ENCODE measurements at places on chromosomes 4 and X. TPM values are rescaled to one million over a fixed set of nuclear protein-coding genes. Genes with fewer than 3 reads are reported as not detected.

GRCh38 chrX:154695911-154696675 lies 42.7 kb upstream of the CTAG2 start:
- H3K27ac ChIP-seq: no peak overlapping the region
- H3K4me1 ChIP-seq: no peaks in the 10 kb centered on the region
- H3K4me3 ChIP-seq: no peak overlapping the region
- H3K36me3 ChIP-seq: no peaks in the 10 kb centered on the region

GRCh38 chr4:3135155-3136011 lies 60.9 kb downstream of the HTT start:
- 0 out of 2 replicates have a peak, but pooled peaks cover 5% of the 10 kb centered on the region for H3K36me3 ChIP-seq
- H3K4me1 ChIP-seq: no peaks in the 10 kb centered on the region
- no peak overlapping the region for H3K27ac ChIP-seq
- no peaks in the 10 kb centered on the region for H3K27me3 ChIP-seq

- H3K36me3 ChIP-seq: no peaks in the 10 kb centered on the region
- no peaks in the 10 kb centered on the region for H3K4me1 ChIP-seq
- H3K4me3 ChIP-seq: peak overlapping the region; percentile 57
- no peak for DNase-seq
- H3K27ac ChIP-seq: no peak overlapping the region
Measured at GRCh38 chrX:52933976-52934703, 24.2 kb downstream of the FAM156A start.

DNA sequence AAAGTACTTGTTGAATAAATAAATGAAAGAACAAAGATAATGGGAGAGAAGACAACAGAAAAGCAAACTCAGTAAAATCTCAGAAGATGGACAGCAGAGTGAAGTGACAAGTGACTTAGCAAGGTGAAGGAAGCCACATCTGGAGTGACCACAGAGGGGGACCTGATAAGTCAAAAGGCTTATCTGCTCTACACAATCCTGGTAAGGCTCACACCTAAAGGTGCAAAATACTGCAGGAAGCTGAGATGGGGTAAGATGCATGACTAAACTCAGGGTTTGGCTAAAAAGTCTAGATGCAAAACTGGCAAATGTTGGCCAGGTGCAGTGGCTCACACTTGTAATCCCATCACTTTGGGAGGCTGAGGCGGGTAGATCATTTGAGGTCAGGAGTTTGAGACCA lies 22.2 kb downstream of the TRMT2B start:
- no peak overlapping the region for H3K4me3 ChIP-seq
- 0 out of 2 replicates have a peak, but pooled peaks cover 3% of the 10 kb centered on the region for H3K36me3 ChIP-seq
- H3K27ac ChIP-seq: no peak overlapping the region
- no peaks in the 10 kb centered on the region for H3K4me1 ChIP-seq

DNA sequence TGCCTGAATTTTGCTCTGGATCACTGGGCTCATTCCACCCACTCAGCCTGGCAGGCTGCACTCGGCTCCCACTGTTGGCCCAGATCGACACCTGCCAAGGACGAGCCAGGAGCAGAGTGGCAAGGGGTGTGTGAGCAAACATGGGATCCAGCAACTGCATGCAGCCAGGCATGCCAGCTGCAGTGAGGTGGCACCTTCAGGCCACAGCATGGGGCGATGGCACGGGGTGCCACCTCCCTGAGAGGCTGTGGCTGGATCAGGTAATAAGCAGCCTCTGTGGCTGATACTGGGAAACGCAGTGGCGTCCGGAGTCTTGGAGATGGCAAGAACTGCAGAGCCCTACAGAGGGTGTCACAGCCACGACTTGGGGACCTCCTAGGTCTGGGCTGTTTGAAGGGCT lies 244.5 kb upstream of the FSTL5 start:
- no peaks in the 10 kb centered on the region for H3K36me3 ChIP-seq
- H3K4me3 ChIP-seq: no peak overlapping the region
- no peak for DNase-seq
- no peaks in the 10 kb centered on the region for H3K27me3 ChIP-seq
- H3K27ac ChIP-seq: no peak overlapping the region

DNA sequence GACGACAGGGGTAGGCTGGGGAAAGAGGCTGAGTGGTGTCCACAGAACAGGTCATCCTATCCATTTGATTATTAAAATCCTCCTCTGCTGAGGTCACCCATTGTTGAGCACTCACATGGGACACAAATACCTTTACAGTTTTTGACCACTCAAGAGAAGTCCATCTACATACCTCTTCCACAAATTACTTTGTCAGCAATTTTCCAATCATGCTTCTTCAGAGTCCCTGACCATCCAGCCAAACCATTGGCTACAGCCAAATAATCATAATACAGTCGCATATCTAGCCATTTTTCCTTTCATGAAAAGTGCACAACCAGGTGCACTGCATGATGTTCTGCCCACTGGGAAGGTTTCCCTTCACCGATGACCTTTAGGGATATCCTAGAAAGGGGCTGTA lies 407.4 kb downstream of the TEX13C start:
- H3K36me3 ChIP-seq: no peaks in the 10 kb centered on the region
- no peaks in the 10 kb centered on the region for H3K4me1 ChIP-seq
- no peak overlapping the region for H3K27ac ChIP-seq

CENPI gene
- total RNA-seq: 26.1 TPM
